Kidney (tissue), 22 donors: ENCODE measurements at places on chromosomes 7 and 10.

- no peak for DNase-seq
These were observed 186.2 kb downstream of the LRMDA start for GRCh38 chr10:75617485-75618155.

DNA sequence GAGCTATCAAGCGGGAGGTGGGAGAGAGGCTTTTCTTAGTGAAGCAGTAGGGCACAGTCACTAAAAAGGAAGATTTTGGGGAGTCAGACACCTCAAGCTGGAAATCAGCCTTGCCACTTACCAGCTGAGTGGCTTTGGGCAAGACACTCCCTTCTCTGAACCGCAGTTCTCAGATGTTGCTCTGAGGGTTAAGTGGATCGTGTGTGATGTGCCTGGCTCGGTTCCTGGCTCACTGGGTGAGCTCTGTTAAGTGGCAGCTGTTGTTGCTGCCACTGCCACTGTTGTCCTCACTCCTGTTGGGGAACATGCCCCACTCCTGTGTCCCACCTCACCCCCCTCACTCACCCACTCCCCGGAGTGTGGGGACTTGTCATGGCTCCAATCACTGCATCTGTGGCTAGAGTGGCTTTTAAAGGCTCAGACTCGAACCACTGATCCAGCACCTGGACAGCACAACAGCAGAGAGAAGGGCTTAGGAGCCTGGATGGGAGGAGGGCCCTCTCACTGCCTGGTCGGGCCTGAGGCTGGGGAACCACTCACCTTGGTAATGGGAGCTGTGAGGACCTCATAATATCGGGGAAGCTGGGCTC, 20.0 kb downstream of the PYROXD2 start:
- no peak for DNase-seq

DNA sequence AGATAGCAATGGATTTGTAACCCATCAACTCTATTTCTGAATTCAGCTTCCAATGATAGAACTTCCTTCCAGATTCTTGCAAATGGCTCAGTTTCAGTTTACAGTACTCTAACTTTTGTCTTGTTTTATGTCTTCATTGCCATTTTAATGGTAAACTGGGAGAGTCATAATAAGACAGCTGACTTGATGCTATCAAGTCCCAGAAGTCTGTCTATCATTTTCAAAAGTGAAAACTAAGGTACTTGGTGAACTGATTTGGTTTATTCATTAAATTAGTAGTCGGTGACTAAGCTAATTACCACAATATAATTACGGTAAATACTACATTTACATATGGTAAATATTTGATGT, 25.0 kb downstream of the RTKN2 start:
- DNase-seq, result no peak

DNA sequence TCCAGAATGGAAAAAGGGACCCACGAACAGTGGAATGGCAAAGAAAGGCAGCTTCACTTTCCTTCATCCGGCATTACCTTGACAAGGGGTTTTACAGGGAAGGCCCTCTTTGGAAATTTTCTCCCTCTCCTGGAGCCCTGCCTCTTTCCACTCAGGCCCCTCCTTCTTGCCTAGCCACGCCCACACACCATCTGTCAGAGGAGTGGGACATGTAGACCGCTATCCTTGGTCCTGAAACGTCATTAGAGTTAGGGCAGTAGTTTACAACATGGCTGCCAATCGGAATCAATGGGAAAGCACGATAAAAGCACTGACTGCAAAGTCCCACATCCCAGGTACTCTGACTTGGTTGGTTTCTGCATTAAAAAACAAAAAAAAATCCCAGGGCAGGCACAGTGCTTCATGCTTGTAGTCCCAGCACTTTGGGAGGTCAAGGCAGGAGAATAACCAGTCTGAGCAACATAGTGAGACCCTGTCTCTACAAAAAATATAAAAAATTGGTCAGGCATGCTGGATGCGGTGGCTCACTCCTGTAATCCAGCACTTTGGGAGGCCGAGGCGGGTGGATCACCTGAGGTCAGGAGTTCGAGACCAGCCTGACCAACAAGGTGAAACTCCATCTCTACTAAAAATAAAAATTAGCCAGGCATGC, 96.4 kb downstream of the MARCHF5 start:
- DNase-seq, result peak; percentile 67

GRCh38 chr7:70571403-70571934, 560.5 kb upstream of the GALNT17 start:
- no peak for DNase-seq

GRCh38 chr7:19410106-19410505, 264.9 kb upstream of the FERD3L start:
- no peak for DNase-seq

GRCh38 chr10:6320320-6321010, 117.7 kb downstream of the PFKFB3 start:
- peak; percentile 30 for DNase-seq

DNA sequence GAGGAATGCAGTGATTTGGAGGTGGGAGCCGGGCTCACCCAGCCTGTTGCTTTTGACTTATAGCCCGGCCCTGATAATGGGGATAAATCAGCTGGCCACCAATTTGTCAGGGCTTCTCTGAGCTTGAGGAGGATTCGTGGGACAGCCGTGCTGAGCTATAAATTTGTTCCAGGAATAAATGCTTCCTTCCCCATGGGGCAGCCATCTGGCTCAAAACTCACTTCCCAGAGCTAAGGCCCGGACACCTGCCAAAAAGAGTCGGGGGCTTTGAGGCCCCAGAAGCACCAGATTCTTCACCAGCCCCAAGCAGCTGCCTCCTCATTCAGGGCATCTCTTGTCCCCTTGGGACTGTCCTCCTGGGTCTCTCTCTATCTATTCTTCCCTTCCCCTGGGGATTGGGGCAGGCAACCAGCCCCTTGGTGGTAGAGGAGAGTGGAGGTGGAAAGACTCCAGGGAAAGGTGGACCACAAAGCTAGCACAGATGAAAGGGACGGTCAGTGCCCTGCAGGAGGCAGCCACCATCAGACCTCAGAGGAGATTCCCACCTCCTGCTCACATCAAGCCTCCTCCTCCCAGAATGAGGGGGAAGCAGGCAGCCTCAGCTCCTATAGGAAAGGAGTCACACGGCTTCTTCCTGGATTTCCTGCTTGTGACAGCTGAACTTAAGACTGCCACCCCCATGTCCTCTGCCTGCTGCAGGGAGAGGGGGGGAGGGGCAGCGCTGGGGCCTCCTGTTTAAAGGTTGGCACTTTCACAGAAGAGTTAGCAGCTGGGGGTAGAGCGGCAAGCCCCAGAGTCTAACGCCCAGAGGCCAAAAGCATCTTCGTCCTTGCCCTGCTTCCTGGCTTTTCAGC, 44.2 kb upstream of the LRRC4 start:
- peak; percentile 72 for DNase-seq

GRCh38 chr10:52642208-52642607, 130.4 kb downstream of the MBL2 start:
- DNase-seq, result no peak

GRCh38 chr10:122503012-122503411, 41.7 kb downstream of the HTRA1 start:
- DNase-seq, result no peak

DNA sequence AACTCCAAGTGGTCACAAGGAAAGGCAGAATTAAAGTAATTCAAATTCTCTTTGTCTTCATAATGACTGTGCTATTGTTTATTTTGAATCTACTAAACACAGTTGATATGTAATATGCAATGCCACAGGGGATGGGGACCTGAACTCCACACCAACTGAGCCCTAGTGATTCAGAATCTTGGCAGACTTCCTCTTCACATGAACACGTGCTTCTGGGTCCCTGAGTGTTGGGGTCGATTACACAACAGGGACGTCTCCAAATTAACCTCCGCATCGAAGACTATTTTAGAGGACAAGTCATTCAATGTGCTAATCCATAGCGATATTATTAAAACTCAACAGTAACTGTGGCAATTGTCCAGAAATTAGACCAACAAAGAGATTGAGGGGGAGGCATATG, 95.3 kb upstream of the CARD11 start:
- no peak for DNase-seq

DNA sequence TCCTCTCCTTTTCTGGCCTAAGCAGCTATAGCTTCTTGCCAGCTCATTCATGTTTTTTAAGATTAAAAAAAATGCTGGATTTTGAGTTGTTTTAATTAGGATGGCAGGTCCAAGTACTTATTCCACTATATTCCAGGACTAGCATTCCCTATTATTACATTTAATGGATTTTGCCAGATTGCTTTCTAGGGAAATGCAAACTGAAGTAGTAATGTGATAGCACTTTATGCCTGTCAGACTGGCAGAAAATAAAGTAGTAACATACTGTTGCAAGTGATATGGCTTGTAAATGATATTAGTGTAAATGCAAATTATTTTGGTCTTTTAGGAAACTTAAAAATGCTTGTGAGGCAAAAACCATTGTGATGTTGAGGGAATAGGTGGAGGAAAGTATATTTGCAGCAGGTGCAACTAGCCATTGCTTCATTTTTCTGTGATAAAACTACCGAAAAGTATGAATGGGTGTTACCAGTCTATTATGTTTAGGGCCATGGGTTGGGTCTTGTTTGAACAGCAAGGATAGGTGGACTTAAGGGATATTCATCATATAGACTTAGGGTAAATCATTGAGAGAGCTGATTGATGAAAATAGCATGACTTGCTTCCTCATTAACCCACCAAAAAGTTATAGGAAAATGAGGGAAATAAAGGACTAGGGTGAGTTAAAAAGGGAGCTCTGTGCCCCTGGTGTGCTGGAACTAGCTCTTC, 19.9 kb downstream of the ZNRF2 start:
- DNase-seq, result no peak

GRCh38 chr7:4240520-4241303, 441.4 kb upstream of the FOXK1 start:
- DNase-seq, result no peak

DNA sequence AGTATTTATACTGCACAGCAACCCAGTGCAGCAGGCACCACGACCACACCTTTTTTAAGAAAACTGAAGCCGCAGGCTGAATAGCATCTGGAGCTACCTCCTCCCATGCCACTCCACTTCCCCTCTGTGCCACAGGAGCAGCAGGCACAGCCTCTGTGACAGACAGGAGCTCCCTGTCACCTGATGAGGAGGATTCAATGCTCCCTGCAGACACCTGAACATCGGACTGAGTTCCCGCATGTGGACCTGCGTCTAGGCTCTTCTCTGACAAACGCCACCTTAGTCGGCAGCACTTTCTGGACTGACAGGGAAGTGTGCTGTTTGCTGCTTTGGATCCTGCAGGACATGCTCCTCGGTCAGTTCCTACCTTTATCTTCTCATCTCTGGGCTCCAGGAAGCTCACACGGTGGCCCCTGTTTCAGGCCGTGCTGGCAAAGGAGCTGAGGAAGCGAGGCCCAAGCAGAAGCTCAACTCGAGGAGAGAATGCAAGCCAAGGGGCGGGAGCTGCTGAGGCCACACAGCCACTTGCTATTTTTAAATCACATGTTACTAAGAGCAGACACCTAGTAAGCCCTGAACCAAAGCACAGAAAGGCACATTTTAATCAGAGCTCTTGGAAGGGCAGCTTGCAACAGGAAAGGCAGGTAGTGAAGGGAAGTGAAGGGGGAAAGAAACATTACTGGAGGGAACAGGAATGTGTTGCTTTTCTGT, 56.6 kb downstream of the VOPP1 start:
- DNase-seq, result no peak

DNA sequence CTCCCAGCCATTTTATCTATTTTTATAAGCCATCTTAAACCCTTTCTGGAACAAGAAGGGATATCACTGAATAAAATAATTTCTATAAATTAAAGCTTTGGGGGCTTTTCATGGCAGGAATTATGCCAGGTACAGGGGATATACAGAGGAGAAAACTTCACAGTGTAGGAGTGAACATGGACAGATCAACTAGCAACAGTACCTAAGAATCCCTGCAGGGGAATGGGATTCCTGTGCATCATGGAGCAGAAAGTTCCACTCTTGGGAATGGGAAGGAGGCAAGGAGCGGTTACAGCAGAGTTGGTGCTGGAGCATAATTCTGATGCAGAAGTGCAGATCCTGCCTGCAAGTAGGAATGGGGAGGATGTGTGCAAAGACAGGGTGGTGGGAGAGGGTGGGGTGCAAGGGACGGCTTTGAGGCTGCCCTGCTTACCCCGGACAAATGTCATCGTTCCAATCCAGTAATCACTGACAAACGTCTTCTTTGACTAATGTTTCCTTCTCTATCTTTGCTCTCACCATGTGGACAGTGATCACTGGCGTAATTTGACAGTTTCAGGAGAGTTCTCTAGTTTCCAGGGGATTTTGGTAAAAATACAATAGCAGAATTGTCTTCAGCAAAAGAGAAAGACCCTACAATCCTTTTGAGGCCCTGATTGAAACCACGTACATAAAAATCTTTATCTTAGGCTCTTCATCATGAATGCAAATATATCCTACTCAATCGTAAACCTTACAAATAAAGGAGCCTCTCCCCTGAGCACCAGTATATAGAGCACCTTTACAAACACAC, 196.7 kb downstream of the HECW1 start:
- DNase-seq, result no peak

GRCh38 chr10:79470096-79470495, 24.7 kb upstream of the ZCCHC24 start:
- DNase-seq, result no peak

DNA sequence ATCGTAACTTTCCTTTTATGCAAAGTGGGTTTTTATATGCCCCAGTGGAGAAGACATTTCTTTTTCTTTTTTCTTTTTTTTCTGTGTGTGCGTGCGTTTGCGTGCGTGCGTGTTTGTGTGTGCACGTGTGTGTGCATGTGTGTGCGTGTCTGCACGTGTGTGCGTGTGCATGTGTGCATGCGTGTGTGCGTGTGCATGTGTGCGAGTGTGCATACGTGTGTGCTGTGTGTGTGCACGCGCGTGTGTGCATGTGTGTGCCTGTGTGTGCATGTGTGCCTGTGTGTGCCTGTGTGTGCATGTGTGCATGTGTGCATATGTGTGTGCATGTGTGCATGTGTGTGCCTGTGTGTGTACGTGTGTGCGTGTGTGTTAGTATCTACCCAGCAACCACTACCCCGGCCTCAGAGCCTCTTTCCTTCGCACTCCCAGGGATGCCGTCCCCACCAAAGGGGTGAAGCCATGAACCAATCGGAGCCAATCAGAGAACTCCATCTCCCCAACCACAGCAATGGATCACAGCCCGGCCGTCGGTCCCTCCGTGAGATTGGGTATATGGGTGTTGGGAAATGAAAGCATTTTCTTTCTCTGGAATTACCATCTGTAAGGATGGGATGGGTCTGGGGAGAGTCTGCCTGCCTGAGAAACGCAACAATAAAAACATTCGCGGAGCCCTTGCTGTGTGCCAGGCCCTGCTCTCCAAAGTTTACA, 92.3 kb downstream of the ELFN1 start:
- DNase-seq, result peak; percentile 43

GRCh38 chr7:71015252-71015900, 116.6 kb upstream of the GALNT17 start:
- DNase-seq, result no peak

DNA sequence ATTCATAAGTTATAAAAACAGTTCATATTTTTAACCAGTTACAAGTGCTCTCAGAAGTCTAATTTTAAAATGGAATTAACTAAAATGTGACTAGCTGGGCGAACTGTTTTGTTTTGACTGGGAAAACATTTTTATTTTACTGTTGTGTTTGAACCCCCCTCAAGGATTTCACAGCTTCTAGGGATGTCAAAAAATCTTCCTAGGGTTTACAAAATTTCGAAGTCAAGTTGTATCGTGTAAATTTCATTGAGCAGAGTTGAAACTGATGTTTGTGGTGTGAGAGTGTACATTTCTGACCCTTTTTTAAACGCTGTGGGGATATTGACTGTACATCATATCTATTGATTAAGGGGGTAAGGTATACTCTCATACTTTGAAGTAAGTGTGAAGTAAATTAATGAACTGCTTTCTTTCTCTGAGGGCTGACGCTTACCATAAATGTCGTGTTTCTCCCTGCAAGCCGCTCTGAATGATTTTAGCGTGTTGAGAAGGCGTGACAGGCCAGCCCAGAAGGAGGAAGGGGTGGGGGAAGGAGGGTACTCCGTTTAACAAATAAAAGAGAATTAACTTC, 1.8 kb upstream of the SP8 start:
- no peak for DNase-seq

- DNase-seq, result no peak
These were observed 69.7 kb downstream of the ITGB1 start for GRCh38 chr10:32888161-32888927.
